AG04449 (cell line): ENCODE measurements at places on chromosomes 7 and 10.
A peak's percentile ranks its signal among the peaks of the same experiment; 100 is the strongest.

DNA sequence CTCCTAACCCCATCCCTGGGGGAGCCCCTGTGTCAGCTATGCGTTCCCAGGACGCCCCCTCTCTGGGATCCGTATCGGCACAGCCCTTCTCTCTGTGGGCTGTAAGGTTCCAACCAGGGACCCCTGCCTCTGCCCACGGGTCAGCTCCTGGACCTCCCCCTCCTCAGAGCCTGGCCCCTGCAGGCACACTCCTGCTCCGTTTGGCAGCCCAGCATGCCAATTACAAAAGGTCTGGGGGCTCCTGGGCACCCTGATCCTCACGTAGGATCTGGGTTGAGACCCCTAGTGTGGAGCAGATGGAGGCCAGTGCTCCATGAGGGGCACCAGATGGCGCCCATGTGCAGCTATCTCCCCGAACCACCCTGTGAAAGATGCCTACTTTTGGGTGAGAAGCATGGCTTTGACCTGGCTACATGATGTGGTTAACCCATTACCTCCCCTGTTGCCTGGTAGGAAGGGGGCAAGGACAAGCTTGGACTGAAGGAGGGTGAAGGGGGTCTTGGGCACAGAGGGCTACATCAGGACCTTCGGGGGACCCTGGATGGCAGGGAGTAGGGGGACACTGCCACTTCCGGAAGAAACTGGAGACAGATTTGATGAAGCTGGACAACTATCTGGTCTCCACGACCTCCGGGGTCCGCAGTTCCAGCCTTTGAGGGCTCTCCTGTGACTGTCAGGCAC is 9.0 kb downstream of the TACR2 start:
- no peak for DNase-seq

DNA sequence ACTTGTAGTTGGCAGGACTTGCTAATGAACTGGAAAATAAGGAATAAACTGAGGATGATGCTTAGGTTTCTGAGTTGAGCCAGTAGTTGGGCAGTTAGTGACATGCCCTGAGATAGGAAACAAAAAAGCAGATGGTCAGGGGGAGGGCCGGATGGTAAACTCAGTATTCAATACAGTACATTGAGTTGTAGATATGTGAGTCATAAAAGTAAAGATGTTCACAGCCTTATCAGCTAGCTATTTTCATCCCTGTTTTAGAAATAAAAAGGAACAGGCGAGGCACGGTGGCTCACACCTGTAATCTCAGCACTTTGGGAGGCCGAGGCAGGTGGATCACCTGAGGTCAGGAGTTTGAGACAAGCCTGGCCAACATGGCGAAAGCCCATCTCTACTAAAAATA is 22.2 kb upstream of the NRBF2 start:
- DNase-seq: no peak

DNA sequence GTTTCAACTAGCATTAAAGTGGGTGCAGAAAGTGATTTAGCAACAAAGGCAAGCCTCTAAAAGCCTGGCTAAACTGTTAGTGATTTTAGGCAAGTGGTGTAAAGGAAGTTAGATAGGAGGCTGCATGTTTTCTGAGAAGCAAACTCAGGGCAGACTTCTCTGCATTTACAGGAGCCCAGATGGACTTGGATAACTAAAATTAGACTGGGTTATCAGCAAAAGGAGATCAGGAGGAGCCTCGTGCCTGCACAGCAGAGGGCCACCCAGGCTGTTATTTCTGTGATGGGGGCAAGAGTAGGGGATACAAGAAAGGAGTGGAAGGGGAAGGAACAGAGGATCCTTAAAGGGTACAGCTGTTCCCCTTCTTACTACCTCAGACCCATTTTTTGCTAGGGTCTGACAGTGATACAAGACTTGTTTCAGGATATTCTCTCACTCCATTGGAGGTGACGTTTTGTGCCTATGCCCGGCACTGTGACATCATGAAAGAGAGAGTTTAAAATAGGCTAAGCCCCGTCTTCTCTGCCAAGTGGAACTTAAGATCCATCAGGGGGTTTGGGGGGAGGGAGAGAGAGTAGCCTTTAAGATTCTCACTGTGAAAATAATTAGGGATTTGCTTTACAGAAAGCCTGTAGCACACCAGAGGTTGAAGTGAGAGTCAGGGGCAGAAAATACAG is 49.6 kb upstream of the PDCD4 start:
- DNase-seq: no peak

GRCh38 chr10:132848951-132849545 is 63.1 kb upstream of the NKX6-2 start:
- no peak for DNase-seq

GRCh38 chr7:29484280-29484679 is 79.4 kb upstream of the PRR15 start:
- DNase-seq: no peak

GRCh38 chr10:42874713-42875387 is 92.3 kb downstream of the BMS1 start:
- no peak for DNase-seq

GRCh38 chr7:139183251-139183650 is 47.8 kb upstream of the UBN2 start:
- no peak for DNase-seq

DNA sequence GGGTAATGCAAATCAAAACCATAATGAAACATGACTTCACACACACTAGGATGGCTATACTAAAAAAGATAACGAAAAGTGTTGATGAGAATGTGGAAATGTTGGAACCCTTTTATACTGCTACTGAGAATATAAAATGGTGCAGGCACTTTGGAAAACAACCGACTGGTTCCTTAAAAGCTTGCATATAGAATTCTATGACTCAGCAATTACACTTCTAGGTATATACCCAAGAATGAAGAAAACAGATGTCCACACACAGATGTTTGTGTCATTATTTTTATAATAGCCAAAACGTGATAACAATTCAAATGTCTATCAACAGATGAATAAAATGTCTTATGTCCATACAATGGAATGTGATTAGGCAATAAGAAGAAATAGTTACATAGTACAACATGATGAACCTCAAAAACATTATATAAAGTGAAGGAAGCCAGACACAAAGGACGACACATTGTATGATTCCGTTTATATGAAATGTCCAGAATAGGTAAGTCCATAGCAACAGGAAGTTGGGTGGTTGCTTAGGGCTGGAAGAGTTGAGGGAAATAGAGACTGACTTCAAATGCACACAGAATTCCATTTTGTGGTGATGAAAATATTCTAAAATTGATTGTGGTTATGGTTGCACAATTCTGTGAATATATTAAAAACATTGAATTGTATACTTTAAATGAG is 148.3 kb upstream of the PHYHIPL start:
- no peak for DNase-seq

- no peak for DNase-seq
These were observed 57.5 kb upstream of the SP4 start for GRCh38 chr7:21370283-21370982.

DNA sequence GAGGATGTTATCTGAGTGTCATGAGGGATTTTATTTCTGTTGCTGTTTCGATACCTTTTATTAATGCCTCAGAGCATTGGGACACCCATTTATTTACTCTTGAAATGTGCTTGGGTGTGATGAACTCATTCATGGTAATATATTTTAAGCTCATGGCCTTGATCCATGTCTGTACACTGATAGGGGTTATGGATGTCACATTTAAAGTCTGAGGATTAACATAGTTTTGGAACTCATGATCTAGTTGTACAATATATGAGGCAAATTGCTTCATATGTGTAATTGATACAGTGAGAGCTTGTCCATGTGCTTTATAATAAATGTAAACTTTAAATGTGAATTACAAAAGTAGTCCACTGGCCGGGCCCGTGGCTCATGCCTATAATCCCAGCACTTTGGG is 23.0 kb upstream of the ZRANB1 start:
- DNase-seq: no peak

- no peak for DNase-seq
These were observed at the start of gene CDH23 for GRCh38 chr10:71396711-71397295. CDH23 (plus strand) TSS chr10:71396920; CDS start chr10:71439832, 42,912 bp downstream.

- no peak for DNase-seq
These were observed 16.2 kb upstream of the MTPAP start for GRCh38 chr10:30365278-30365677.

- DNase-seq: no peak
These were observed 251.8 kb upstream of the ADARB2 start for GRCh38 chr10:1989090-1989489.

DNA sequence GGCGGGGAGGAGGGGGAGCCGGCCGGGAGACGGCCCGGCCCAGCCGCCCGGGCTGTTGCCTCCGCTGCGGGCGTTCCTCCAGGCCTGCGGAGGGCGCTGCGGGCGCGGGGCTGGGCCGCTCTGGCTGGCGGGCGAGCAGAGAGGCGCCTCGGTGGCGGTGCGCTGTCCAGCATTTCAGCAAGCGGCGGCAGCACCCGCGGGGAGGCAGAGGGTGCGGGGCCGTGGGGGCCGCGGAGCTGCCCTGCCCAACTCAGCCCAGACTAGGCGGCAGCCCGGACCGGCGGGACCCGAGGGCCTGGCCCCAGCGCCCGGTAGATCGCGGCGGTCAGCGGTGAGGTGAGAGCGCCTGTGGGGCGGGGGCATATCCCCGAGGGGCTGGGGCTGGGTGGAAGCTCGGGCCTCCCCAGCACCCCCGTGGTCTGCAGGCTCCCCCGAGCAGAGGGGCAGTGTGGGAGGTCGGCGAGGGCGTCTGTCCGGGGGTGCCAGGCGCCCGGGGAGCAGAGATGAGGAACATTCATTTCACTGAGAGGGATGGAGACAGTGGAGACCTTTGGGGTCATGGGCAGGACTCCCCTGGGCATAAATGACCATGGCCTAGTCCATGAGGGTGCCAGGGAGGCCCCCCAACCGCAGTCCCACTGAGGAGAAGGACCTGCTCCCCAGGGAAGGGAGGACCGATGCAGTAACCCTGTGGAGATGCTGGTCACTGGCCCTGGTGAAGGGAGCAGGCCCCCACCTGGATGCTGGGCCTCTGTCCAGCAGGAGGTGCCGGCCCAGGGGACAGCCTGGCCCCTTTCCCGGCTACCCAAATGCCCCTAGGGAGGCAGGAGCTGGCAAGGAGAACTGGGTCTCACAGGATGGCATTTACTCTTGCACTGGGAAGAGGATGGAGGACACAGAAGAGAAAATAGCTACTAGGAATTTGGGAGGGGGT is at the start of gene SRRM3:
TSS of gene SRRM3 (plus strand) at position 165 of the 934 bp plus-strand sequence. CDS start 33,171 bp downstream, outside the sequence.
- peak; percentile 5 for DNase-seq
